ENCODE measurements at places on chromosomes 1 and 21. TPM values are rescaled to one million over a fixed set of nuclear protein-coding genes. Genes with fewer than 3 reads are reported as not detected.

Gene RAB25
- total RNA-seq: 0.95 TPM

GRCh38 chr1:5620997-5621396 is 371.2 kb downstream of the NPHP4 start:
- DNase-seq: no peak

Gene RAD54L
- 34.9 TPM for total RNA-seq

DNA sequence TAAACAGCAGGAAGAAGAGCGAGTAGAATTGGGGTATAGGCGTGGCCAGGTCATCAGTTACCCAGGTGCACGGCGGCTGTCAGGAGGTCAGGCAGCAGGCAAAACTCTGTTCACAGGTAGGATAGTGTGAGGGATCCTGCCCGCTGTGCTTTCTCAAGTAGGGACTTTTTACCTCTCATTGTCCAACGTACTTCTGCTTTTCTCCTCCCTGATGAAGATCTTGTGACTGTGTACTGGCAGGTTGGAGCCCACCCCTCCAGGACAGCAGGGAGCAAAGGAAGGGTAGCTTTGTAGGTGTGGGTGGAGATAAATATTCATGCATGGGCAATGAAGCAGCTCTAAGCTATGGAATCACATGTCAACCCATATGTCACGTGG is 373.5 kb downstream of the KIF26B start:
- DNase-seq: no peak

Data from activated T-cell treated with anti-CD3 and anti-CD28 coated beads, Interleukin-2, amount 50 U/mL, for 72 hours (primary cell).